Stimulated activated CD4-positive, alpha-beta T cell treated with anti-CD3 and anti-CD28 coated beads, TNF-alpha, amount 100 ng/mL, for 1 hour (primary cell): ENCODE measurements at places on chromosomes 6 and 20.

GRCh38 chr6:1670711-1671462, 61.2 kb downstream of the FOXC1 start:
- no peak for DNase-seq

- no peak for DNase-seq
Observed at GRCh38 chr6:20691185-20691584, 156.9 kb downstream of the CDKAL1 start.

GRCh38 chr20:19589787-19590362, 168.2 kb upstream of the RIN2 start:
- DNase-seq, result no peak

DNA sequence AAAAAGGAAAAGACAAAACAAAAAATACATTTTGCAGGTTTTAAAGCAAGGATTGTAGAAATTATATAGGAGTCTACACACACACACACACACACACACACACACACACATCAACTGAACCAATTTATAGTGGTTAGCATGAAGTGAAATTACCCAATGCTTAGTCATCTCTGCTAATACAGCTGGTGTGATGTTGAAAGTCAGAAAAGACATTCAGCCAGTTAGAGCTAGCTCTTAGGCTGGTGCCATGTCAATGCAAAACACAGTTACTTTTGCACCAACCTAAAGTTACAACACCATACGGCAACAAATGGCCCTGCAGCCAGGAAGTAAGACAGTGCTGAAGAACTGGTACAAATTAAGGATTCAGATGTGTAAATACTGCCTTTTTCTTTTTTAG, 15.2 kb downstream of the FAM210B start:
- DNase-seq, result no peak

- no peak for DNase-seq
Observed at GRCh38 chr6:55694148-55694547, 115.2 kb upstream of the HMGCLL1 start.

DNA sequence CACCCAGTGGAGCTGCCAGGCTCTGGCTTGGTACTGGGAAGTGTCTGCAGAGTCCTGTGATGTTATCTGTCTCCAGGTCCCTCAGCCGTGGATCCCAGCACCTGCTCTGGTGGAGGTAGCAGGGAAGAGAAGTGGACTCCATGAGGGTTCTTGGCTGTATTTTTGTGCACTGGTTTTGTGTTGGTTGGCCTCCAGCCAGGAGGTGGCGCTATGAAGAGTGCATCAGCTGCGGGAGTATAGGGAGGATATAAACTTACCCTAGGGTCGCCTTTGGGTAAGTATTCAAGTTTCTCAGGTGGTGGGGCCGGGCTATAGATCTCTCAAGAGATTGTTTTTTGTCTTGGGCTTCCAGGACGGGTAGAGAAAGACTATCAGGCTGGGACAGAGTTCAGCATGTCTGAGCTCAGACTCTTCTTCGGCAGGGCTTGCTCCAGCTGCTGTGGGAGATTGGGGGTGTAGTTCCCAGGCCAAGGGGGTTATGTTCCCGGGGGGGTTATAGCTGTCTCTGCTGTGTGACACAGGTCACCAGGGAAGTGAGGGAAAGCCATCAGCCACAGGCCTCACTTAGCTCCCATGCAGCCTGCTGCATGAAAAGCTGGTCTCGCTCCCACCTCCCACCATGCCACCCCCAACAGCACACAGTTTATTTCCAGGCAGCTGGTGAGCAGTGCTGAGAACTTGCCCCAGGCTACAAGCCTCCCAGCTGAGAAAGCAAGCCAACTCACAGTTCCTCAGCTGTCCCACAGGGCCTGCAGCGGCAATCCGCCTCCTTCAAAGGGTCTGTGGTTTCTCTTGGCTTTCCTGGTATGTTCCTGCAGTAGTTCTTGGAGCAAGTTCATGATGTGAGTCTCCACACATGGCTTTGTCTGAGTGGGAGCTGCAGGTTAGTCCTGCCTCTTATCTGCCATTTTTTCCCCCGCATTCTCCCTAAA, 115.7 kb downstream of the AIG1 start:
- DNase-seq, result no peak
